ENCODE measurements at places on chromosomes 5 and 9.

- DNase-seq, result no peak
Observed at GRCh38 chr5:42721484-42721883, 35.1 kb upstream of the CCDC152 start.

DNA sequence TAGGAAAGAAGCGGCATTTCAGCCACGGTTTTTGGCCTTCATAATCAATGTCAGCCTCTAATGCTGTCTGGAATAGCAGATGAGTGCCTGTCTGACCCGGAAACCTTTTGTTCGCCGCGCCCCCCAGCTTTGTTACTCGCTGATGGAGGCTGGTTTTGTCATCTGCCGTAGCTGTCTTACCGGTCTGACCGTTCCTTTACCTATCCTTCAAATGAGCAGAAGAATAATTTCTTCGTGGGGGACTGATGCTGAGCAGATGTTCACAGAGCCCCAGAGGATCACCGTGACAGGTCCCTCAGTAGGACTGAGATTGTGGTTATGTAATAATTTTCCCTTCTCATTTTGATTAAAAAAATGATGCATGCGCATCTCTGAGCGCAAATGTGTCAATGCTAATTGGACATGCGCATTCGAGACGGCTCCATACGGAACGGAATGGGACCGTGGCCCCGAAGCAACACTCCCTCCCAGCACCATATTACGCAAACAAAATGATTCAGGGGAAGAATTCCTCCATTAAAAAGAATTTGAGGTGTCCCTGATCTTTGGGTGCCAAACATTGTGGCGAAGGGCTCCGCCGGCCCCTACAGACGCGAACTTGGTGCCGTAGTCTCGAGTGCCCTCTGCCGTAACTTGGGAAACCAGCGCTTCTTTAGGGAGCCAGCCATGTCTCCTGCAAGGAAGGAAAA, 27.6 kb downstream of the TLX3 start:
- peak; percentile 91 for DNase-seq

DNA sequence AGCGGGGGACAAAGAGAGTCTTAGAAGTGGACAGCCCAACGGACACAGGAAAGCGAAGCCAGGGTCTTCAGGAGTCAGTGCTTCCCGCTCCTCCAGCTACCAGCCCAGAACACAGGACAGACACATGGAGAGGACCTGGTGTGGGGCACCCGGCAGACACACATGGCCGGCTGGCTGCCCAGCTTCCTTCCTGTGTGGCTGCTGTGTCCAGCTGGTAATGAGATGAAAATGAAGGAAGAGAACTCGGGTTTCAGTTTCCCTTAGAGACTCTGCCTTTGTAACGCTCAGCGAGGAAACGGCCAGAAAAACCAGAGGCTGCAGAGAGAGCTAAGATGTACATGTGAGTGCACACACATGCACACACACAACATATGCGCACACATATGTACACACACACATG, 87.5 kb downstream of the SECISBP2 start:
- DNase-seq, result no peak

DNA sequence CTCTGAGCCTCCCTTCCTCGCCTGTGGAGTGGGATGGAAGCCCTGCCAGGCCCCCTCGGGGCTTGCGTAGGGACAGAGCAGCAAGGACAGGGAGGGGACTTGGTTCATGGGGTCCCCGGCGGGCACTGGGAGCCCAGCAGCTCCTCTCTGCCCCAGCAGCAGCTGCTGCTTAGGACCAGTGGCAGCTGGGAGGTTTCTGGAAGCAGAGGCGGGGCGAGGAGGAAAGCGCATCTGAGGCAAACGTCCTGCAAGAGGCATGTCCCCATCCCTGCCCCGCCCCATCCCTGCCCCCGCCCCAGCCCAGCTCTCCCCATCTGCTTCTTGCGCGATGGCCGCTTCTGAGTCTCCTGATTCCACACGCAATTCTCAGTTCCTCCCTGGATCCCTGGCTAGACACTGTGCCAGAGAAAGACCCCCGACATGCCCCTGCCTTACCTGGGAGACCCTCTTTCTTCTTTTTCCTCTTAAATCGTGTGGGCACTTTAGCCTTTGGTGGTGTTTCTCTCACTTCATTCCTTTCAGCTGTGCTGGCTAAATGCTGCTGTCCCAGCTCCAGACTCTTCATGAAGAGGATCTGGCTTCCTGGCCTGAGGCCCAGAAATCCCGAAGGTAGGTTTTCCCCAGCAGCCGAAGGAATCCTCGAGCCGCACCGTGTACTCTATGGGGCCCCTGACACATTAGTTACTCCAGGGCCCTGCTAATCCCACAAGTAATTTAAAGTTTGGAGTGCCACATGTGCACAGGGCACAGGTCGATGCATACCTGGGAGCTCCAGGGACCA, 4.4 kb upstream of the OR2S2 start:
- no peak for DNase-seq

DNA sequence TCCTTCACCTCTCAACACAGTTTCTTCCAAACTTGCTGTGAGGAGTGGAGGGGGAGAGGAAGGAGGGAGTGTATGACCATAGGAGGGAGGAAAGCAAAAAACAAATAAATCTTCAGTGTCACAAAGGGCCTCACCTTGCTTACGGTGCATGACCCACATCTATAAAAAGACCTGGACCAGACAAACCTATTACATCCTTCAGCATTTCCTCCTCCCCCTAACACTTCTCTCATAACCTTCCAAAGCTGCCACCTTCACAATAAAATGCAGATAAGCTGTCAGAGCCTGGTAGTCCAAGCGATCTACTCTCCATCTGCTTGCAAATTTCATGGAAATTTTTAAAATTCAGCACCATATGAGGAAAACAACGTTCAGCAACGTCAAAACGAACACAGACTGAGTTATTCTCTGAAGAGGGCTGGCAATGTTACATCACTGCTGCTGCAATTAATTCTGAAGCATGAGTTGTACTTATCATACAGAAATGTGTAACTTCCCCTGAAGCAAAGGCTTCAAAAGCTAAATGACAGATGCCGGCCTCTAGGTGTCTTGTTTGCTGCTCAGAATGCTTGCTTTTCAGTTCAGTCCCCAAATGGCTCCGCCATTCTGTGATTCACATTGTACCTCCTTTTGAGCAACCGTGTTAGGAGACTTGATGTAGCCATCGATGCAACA, 62.9 kb downstream of the EFNA5 start:
- peak; percentile 98 for DNase-seq

DNA sequence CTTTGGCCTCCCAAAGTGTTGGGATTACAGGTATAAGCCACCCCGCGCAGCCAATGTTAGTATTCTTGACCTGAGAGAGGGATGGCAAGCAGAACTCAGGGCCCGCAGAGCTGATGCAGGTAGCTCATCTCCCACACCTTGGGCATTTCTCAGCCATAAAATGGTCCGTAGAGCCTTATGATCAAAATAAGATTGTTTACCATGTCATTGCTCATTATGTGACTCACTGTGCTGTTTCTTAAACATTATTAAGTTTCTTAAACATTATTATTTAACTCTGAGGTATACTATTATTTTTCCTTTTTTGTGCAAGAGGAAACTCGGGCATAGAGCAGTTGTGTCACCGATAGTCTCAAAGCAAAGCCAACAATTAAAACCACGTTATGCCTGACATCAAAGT, 42.4 kb upstream of the POU4F3 start:
- no peak for DNase-seq

GRCh38 chr5:58056546-58056945, 403.3 kb downstream of the PLK2 start:
- peak; percentile 34 for DNase-seq

GRCh38 chr5:9927106-9927505, 297.0 kb upstream of the TAS2R1 start:
- no peak for DNase-seq

GRCh38 chr9:79120533-79120932, 451.2 kb upstream of the TLE4 start:
- no peak for DNase-seq

- peak; percentile 88 for DNase-seq
Observed at GRCh38 chr9:97176206-97176605, 131.3 kb upstream of the CCDC180 start.

DNA sequence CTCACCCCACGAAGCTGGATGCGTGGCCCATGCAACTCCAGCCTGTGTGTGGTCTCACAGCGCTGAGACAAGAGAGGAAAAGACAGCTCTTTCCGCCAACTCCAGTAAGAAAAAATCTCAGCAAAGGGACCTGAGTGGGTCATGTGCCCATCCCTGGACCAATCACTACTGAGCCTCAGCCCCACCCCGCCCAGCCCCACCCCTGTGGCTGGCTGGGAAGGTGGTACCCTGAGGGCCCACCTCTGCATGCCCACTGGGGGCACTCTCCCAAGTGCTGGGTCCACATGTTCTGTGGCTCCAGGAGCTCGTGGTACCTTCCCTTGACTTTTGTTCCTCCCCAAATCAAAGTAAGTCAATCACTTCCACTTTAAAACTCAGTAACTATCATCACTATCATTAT, 105.1 kb upstream of the SMIM23 start:
- DNase-seq, result no peak

DNA sequence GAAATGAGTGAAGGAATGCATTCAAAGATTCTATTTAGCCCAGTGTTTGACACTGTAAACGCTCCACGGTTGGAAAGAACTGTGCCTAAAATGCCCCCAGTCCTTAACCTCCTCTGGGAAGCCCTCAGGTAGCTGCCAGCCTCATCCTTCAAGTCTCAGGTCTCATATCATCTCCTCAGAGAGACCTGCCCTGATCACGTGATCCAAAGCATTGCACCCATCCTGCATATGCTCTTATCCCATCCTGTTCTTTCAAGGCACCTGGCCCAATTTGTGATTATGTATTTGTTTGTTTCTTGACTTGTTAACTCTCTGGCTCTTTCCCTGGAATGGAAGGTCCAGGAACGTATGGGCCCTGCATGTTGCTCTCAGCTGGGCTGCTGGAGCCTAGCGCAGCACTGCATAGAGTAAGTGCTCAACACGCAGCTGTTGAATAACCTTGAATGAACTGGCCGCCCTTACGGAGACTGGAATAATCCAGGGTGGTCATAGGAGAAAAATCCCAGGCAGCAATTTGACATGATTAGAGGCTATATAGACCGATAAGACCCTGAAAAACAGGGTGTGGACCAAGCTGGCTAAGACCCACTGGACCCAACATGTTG, 8.7 kb downstream of the C1QTNF2 start:
- DNase-seq, result no peak

GRCh38 chr9:86352440-86353077, 1.7 kb downstream of the TUT7 start:
- DNase-seq, result no peak

GRCh38 chr5:52007230-52007858, 624.1 kb downstream of the ISL1 start:
- DNase-seq, result peak; percentile 81

DNA sequence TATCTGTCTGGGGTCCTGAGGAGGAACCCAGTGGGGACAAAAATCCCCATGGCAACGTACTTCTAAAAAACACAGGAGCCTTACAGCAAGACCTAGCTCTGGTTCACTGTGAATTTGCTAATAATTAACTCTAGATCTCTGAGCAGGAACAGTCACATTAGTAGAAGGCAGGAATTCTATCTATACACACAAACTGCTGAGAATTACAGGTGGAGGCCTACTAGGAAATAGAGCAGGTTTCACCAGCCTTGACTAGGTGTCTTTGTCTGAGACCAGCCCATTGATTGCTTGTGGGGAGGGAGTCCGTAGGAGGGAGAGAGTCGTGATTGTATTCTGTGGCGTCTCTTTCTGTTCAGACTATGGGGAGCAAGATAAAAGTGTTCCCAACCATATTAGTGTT, 44.8 kb downstream of the PRLR start:
- no peak for DNase-seq

DNA sequence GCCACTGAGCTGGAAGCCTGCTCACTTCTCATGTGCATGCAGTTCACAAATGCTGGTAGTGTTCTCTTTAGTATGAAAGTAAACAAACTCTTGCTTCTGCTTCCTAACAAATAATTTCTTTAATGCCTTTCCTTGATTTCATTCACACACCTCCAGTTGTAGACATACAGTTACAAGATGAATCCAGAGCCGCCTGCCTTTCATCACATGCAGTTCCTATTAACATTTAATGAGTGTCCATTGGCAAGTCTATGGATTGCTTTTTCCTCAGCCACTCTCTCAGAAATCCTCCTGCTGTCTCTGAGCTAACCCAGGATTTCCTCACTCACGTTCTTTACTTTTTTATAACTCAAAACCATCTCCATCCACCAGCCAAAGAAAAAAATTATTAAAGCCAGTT, 408.6 kb downstream of the BNC2 start:
- no peak for DNase-seq

DNA sequence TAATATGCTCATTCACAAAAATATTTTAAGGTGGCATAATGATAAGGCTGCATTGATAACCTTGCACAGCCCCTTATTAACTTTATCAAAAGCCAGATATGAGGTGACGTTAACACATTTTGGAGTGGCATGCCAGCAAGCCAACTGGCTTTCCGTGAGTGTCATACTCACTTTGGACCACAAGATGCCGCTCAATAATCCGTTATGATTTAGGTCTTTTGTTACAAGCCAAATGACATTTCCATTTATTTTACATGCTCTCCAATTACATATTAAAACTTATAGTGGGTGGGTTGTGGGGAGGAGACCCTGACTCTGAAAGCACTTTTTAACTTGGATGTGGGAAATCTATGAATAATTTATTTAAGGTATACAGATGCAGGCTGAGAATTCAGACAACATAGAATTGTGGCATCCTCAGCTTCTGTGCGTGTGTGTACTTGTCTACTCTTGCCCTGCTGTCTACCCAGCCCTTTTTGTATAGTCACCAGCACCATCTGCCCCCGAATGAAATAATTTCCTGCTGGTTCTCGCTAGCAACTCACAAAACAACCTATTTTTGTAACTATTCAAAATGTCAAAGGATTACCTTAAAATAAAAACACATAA, 305.1 kb downstream of the PSAT1 start:
- DNase-seq, result peak; percentile 88

- DNase-seq, result no peak
Observed at GRCh38 chr5:135747824-135748223, 86.6 kb upstream of the SLC25A48 start.

GRCh38 chr9:36154331-36154952, 14.7 kb upstream of the CCIN start:
- peak; percentile 57 for DNase-seq

DNA sequence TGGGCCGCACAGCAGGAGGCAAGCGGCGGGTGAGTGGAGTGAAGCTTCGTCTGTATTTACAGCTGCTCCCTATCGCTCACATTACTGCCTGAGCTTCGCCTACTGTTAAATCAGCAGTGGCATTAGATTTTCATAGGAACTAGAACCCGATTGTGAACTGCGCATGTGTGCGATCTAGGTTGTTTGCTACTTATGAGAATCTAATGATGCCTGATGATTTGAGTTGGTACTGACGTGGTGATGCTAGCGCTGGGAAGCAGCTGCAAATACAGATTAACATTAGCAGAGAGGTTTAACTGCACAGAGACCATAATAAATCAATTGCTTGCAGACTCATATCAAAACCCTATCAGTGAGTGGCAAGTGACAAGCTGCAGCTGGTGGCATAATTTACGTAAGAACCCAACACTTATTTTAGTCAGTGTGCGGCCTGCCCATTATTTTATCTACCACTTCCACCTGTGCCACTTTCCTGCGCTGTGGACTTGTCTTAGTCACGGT, 133.4 kb upstream of the CDH9 start:
- peak; percentile 13 for DNase-seq
